ENCODE measurements at places on chromosomes 7 and 10.

DNA sequence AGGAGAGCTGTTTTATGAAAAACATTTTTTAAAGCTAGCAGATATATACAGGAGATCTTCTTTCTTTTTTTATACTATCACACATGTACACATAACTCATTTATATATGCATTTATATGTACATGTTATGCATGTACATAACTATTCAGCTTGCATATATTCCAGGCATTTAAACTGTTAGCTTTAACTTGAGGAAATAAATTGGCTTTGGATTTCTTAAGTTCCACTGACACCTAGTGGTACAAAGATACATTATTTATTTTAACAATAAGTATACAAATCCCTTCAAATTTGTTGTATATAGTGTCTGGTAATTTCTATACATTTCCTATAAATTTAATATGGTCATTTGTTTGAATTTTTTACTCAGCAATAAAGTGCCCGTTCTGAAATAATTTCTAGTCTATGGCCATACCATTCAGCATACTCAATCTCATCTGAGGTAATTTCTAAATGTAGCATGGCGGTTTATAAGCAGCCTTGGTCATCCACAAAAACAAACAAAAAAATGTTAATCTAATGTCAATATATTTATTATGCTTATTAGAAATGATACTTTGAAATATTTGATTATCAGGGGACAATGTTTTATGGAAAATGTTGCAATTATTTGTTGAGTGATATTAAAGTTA, 11.6 kb downstream of the ZDHHC6 start:
- no peak for DNase-seq

DNA sequence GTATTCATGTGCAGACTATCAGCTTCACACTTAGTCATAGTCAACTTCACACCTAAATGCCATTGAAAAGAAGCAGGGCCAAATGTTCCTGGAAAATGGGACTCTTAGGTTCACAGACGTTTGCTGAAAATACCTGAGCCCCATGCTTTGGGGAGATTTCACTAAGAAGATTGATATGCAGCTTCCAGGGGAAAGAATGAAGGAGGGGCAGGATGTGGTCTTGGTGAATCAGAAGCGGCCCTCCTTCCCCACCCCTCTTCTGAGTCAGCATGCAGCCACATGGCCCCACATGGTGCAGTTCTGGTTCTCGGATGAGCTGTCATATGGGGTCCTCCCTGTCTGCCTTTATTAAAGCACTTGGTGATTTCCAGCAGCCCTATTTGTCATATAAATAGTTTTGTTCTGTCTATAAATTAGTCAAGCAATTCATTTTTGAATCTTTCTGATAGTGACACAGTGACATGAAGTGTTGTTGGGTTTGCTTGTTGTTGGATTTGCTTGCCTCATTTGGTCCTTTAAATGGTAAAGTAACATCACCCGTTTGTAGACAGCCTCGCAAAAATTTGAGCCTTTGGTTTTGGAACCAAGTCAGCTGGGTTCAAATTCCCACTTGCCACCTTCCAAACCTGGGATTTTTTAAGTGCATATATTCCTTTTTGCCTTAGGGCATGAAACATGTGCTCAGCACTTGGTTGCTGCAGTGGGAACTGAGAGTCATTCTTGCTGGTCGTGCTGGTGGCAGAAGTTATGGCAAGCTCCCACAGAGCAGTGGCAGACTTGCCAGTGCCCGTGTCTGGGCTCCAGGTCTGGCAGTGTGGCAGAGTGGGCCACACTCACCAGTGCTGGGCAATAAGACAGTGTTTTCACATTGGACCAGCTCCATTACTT, 68.1 kb upstream of the CDK6 start:
- DNase-seq, result no peak

- DNase-seq, result no peak
These were observed at the start of gene ASB13 for GRCh38 chr10:5666008-5666840. ASB13 (minus strand) TSS chr10:5666595; CDS start chr10:5666551, 44 bp downstream.

DNA sequence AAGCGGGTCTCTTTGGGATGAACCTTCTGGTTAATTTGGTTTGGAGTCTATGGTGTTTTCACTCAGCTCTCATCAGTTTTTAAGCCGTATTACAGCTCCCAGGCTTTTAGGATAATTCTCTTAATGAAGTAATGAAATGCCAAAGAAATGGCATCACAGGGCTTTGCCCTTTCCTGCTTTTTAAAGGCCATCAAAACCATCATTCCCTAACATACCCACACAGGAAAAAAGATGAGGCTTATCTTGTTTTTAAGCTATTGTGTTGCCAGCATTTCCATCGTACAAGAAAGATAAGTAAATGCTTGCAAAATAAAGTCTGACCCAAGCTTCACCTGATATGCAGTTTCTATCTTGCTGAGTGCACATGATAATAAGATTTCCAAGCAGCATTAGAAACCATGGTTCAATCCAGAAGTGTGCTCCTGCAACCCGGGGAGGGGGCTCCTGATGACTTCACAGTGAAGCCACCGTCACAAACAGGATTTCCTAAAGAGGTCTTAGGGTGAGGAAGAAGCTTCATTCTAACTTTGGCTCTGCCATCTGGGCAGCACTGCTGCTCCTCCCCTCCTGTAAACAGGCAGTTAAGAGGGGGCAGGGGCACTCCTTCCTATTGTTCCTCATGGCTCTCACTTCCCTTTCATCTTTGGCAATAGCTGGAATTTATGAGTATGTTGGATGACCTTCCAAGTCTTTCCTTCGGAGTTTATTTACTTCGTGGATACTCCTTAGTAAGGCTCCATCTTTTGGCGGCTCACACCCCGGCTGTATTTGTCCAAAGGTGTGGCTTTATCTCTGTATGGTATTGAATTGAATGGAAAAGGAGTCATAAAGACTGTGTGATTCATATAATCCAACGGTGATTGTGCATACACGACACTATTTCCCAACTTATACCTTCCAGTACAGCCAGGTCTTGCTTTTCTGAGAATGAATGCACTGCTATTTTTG, 55.2 kb upstream of the FAM133B start:
- no peak for DNase-seq

DNA sequence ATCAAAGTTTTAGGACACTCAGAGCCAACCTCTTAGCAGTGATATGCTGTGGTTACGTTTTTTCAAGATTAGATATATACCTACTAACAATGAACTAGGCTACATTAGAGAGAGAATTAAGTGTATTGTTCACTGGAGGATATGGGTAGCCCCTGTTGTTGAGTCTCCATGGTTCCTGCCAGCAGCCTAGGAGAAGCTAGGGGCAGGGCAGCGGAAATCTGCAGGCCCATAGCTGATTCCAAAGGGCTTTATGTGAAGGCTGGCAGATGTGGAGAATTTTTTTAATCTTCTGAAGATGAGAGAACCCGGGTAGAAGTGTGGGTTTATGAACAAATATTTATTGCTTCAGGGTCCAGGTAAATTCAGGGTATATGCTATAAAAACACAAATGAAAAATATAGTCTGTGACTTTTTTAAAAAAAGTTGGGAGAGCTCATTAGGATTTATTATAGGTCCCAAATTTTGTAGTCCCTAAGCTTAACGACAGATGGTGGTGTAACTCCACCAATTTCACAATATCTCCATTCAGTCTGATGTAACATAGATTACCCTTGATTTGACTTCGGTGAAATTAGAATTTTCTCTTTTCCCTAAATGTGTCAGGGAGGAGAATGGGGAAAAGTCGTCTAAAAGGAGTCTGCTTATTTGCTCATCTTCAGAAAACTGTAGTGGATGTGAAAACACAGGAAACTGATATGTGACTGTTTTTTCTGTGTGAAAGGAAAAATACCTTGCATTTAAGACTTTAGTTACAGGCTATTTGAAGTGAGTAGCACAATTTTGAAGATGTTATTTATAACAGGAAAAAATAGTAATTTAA, 163.0 kb upstream of the PPP1R3A start:
- no peak for DNase-seq

GRCh38 chr10:132566892-132567291, 29.3 kb downstream of the INPP5A start:
- DNase-seq, result no peak

GRCh38 chr7:112791465-112792168, 1.4 kb upstream of the TMEM168 start:
- no peak for DNase-seq

- no peak for DNase-seq
These were observed 169.8 kb downstream of the NOC3L start for GRCh38 chr10:94192974-94193373.

GRCh38 chr7:5218564-5219360, 28.7 kb downstream of the WIPI2 start:
- no peak for DNase-seq

DNA sequence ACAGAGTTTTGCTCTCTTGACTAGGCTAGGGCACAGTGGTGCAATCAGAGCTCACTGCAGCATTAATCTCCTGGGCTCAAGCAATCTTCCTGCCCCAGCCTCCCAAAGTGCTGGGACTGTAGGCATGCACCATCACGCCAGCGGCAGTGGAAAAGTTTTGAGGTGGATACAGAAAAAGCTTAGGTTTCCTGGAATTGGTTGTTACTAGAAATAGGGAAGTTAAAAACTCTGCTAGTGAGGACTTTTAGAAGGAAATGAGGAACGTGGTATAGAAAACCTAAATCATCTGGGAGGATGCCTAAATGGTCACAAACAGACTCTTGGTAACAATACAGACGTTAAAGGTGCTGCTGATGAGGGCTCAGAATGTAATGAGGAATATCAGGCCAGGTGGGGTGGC, 10.9 kb upstream of the SNX8 start:
- DNase-seq, result no peak

DNA sequence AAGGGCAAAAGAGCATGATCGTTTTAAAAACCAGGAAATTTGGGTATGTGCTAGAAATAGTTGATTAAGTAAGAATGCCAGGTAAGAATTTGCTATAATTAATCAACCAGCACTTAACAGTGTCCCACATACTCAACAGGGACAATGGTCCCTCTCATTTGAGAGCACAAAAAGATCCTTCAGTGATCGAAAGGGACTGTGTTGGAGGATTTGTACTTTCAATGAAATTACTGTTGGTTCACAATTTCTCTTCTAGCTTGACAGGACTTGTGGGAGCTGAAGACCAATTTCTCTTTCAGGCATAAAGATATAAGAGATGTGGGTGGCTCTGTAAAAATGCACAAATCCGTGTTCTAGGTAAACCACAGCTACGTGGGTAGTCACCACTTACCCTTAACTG, 12.5 kb upstream of the PLEKHS1 start:
- no peak for DNase-seq
